SW 1271 (cell line): ENCODE measurements at places on chromosomes 5 and 9.

DNA sequence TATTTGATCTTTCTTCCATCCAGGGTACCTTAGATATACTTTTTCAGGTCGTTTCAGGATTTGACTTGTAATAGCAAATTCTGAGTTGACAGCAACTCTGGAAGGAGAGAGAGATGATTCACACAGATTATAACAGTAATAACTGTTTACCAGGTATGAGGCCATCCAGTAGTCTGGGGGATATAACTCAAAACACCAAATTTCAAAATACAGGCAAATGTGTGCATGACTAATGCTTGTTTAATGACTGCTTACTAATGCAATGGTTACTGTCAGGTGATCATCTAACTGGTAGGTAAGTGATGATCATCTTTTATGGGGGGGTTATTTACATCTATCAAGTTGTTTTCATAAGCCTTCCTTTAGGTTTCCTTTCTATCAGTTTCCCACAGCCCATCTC is 412.3 kb downstream of the MAT2B start:
- no peak for DNase-seq

DNA sequence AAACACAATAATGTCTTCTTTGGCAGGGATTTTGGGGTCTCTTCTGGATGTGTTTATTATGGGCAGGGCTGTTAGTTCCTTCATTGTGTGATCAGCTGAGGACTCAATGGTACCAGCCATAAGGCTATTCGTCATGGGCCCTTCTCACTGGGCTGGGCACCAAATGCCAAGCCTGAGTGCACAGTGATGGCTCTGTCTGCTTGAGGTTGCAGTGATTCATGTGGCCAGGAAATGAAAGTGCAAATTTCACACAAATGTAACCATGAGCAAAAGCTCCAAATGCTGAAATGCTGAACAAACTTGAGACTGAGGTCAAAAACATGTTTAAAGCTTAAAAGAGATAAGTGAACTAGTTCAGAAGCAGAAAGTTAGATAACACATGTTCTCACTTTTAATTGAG is 191.0 kb downstream of the TARS1 start:
- DNase-seq: no peak

- DNase-seq: no peak
These were observed 73.6 kb downstream of the DOCK2 start for GRCh38 chr5:169710675-169711074.

DNA sequence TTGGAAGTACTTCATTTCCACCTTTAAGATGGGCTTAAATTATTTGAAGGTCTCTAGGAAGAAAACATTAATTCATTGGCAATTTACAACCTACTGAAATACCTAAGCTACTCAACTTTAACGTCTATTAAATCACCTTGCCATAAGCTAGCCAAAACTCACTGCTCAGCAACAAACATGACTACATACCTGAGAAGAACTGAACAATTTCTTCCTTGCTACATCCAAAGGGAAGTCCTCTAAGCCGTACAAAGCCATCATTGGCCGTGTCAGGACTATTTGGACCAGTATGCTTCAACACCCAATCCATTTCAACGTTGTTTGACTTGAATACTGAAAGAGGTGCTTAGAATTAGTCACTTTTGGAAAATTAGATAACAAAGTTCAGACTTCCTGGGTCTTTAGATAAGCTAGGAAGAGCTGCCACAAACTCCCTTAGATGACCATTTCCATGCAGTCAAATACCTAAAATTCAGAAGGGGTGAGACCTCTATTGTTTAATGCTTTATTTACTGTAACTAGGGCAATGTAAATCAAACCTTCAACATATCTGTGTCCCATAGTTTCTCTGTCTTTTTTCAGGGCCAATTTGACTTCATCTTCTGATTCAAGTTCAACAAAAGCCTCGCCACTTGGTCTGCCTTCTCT is 2.6 kb downstream of the HNRNPH1 start:
- no peak for DNase-seq

DNA sequence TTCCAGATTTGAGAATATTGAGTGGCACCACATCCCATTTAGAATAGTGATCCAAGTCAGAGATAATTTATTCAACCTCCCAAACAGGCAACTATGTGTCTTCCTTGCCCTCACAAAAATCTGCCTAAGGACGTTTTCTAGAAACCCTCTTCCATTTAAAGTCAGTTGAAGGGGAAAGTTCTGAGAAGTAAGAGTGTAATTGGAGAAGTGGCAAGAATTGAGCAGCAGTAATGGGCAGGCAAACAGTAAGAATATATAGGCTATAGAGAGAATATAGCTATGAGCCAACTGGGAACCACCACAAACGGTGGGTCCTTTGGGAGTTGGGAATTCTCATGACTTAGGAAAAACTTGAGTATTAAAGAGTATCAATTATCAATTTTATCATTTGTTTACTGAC is 31.1 kb upstream of the CETN3 start:
- no peak for DNase-seq

GRCh38 chr5:72540759-72541438 is 33.7 kb upstream of the ZNF366 start:
- DNase-seq: no peak

DNA sequence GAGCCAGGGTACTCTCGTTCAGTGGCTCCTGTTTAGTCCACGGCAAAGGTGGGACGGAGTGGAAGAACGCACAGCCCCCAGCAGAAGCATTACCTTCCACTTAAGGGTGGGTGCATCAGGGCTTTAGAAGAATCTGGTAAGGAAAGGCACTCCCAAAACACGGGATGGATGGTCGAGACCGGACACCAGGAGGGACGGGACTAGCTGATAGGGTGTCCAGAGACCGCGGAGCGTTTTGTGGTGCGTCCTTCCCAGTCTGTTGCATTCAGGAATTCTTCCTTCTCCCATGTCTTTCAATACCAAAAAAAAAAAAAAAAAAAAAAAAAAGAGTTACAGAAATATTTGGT is 545 bp upstream of the CTSV start:
- peak; percentile 41 for DNase-seq

DNA sequence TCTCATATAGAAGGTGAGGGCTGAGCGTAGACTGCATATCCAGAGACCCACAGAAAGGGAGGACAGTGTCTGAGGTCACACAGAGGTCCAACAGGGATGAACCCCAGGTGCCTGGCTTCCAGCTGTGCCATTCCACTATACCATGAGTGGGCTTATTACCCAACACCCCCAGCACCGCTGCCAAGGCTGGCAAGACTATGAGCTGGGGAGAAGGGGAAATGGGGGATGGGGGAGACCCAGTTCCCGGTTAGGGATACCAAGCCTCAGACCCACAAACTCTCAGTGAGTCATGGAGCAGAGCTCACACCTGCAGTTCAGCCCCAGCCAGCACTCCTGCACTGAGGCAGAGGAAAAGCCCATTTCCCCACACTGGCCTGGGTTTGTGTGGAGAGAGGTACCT is 106.4 kb downstream of the PSD2 start:
- DNase-seq: no peak

DNA sequence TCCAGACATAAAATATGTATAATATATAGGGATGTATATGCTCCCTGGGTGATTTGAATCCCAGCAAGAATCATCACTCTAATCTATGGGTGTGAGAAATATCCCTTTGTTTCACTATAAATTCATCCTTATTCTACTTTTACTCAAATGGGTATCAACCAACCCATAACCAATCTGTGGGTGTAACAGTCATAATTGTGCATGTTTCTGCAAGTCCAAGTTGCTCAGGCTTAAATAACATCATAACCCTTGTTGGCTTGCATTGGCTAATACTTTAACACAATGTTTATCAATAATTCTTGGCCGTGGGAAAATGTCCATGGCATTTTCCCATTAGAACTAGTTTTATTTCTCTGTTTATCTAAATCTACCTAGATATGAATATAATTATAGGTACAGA is 530.5 kb upstream of the TLE4 start:
- DNase-seq: no peak

DNA sequence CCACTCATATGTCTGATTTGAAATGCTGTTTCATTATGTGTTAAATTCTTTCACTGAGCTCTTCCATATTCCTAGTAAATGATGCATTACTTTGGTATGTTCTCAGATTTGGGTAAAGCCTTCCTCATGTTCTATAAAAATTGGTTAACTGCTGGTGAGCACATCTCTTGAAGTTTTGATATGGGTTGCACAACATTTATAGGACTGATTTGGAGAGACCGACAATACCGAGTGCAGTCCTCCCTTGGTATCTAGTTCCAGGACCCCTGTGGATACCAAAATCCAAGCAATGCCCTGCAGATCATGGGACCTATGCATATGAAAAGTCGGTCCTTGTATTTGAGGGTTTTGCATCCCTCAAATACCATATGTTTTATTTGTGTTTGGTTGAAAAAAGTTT is 37.8 kb downstream of the WDR36 start:
- no peak for DNase-seq

GRCh38 chr9:82890865-82891264 is 172.1 kb downstream of the RASEF start:
- DNase-seq: no peak

DNA sequence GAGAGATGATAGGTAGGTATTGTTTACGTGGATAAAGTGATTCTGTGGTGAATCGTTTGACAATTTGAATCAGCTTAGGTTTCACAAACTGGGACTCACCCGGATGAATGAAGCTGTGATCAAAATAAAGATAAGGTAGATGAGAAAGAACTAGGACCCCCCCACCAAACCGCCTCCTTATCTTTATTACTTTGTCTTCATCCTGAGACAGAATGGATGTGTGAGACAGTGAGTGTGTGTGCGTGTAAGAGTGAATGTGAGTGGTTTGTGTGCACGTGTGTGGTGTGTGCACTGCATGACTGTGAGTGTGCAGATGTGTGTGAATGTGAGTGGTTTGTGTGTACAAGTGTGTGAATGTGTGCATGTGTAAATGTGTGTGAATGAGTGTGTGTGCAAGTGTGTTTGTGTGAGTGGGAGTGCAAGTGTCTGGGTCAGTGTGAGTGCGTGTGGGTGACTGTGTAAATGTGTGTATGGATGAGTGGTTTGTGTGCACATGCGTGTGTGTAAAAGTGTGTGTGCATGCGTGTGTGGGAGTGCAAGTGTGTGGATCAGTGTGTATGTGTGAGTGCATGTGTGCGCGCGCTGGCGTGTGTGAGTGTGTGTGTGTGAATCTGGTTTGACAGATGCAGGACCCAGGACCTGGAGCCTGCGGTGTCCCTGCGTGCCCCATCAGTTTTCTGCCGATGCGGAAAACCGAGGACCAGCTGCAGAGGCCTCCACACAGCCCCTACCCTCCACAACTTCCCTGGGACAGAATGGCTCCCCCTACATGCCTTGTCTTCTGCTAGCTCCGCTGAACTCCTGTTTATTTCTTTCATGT is 11.4 kb upstream of the ENG start:
- no peak for DNase-seq

- no peak for DNase-seq
These were observed 113.9 kb downstream of the WNK2 start for GRCh38 chr9:93297659-93298497.

- no peak for DNase-seq
These were observed 379.6 kb downstream of the MLLT3 start for GRCh38 chr9:20242510-20243189.

GRCh38 chr5:176568657-176569056 is 19.5 kb downstream of the CDHR2 start:
- no peak for DNase-seq

- DNase-seq: no peak
These were observed 49.6 kb upstream of the EIF4EBP3 start for GRCh38 chr5:140497897-140498296.

DNA sequence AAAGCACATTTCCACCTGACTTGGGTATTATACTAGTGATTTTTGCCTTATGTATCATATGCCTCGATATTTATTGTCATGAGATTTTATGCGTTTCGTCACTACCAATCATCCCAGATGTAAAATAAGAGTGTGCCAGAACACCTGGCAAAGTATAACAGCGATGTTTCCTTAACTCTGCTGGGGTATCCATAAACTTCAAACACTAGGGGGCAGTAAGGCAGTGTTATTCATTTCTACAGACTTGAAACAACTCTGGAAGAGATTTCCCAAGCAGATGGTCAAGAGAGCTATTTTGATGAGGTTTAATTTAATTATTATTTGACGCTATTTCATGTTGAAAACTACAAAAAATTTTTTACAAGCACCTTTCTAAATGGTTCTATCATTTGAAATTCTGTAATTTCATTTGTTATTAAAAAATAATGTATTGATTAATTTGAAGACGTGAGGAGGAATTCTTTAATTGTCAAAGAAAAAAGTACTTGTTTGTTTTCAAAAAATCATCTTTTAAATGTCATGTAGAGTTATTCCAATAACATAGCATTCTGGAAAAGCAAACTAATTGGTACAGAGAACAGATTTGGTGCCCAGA is 388.5 kb upstream of the CTNND2 start:
- DNase-seq: no peak

GRCh38 chr9:95783426-95783975 is 92.0 kb upstream of the ERCC6L2 start:
- no peak for DNase-seq

DNA sequence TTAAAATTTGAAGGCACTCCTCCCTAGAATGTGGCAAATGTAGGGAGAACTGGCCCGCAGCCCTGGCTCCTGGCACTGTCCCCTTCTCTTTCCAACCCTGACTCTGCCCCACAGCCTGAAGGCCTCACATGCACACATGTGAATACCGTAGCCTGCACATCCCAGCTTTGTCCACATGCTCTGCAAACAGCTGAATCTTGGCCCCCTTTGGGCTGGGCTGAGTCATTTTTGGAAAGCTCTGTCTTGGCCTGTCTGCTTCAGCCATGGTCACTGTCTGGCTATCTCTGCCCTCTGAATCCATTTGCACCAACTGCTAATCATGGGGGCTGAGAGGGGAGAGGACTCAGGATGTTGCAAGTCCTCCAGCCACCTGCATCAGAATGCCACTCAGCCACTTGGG is 22.1 kb upstream of the GALNT10 start:
- DNase-seq: no peak

GRCh38 chr5:94184870-94185269 is 433.5 kb downstream of the KIAA0825 start:
- no peak for DNase-seq

- no peak for DNase-seq
These were observed 2.8 kb downstream of the PDE6A start for GRCh38 chr5:149941795-149942194.

GRCh38 chr5:1555011-1555807 is 31.4 kb upstream of the LPCAT1 start:
- DNase-seq: peak; percentile 66
